Right lobe of liver (tissue), 6 donors: ENCODE measurements at places on chromosomes 11 and 22.
A peak's percentile ranks its signal among the peaks of the same experiment; 100 is the strongest.

GRCh38 chr22:31647523-31648320 lies 14.3 kb downstream of the PISD start:
- DNase-seq, result no peak

- no peak for DNase-seq
These were observed 7.7 kb downstream of the LHFPL7 start for GRCh38 chr22:24938741-24939341.

DNA sequence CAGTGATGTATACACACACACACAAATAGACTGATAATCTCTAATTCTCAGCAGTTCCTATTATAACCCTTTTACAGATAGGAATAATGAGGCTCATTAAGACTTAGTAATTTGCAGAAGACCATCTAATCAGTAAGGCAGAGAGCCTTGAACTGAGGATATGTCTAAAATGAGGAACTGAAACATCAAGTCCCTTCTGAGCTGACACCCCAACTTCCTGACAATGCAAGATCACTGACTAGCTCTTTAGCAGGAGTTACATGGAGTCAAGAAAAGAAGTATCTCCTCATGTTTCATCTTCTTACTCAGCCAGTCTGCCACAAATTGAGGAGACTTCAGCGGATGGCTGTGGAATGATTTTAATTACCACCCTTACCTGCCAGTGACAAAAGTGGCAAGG lies 193.0 kb downstream of the MSANTD4 start:
- no peak for DNase-seq

- DNase-seq, result no peak
These were observed 39.6 kb downstream of the NAT10 start for GRCh38 chr11:34145073-34145472.

GRCh38 chr11:112583261-112583893 lies 322.7 kb upstream of the PLET1 start:
- DNase-seq, result no peak

DNA sequence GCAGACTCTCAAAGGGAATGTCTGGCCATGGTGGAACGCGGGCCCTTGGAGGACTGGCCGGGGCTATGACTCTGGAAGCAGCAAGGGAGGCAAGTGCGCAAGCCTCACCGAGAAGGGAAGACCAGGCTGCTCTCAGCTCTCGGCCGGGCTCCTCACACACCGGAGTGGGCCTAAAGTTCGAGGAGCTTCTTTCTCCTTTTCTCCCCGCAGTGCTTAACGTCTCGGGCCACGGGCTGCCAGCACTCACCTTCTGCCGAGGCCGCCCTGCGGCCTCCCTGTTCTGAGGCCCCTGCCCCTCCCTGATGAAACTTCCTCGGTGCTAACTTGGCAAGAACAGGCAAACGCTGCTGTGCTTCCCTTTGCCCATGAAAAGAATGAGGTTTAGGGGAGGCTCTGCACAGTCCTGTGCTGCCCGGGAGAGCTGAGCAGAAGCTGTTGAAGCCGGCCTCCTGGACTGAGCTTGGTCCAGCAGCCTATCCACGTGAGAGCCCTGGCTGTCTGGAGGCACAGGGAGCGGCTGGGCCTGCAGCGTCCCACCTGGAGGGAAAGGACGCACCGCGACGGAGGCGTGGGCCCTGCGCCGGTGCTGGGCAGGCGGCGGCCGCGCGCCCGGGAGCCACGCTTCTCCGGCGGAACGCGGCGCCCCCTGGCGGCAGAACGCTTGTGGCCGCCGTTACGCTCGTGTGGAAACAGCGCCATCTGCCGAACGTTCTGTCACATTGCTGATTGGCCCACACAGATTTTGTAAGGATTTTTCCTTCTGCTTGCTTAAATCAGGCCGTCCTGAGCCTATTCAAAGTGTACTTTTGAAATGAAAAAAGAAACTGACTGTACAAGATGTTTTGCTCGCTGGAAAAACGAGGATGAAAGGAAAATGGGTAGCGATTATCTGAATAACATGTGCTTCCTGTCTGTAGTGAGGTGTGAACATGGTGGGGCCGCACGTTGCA lies 65.0 kb upstream of the TMEM45B start:
- peak; percentile 80 for DNase-seq

DNA sequence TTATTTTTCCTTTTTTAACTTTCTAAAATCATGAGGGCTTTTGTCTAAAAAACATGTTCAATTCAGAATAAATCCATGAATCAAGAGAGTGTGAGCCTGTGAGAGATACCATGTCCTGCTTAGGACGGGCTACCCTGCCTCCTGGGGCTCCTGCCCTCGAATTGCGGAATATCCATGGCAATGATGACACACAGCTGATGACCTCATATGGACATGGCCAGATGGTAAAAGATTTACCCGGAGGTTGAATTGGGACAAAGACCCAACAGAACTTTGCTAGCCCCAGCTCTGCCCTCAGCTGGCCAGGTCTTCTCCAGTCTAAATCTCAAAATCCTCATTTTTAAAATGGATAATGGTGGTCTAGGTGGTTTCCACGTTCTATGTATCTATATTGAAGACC lies 538.1 kb upstream of the API5 start:
- DNase-seq, result no peak

- no peak for DNase-seq
These were observed 704.1 kb upstream of the CCDC179 start for GRCh38 chr11:23564370-23564769.

- DNase-seq, result no peak
These were observed 3.5 kb downstream of the PSMD13 start for GRCh38 chr11:240315-240714.

GRCh38 chr11:6599449-6599848 lies 4.0 kb downstream of the RRP8 start:
- DNase-seq, result no peak

DNA sequence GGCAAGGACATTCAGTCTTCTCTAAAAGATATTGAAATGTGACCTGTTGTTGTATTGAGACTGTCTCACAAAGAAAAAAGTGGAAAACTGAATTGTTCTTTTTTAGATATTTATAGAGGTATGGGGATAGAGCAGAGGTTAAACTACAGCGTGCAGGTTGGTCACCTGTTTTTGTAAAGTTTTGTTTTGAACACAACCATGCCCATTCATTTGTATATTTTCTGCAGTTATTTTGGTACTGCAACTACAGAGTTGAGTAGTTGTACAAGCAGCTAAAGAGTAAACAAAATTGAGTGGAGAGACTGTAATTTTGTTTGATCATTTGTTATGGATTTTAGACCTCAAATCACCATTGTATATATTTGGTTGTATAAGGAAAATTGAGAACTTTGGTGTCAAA lies 11.3 kb downstream of the EED start:
- no peak for DNase-seq

- DNase-seq, result no peak
These were observed 38.3 kb downstream of the BIRC2 start for GRCh38 chr11:102385085-102386007.

- DNase-seq, result no peak
These were observed 42.9 kb upstream of the GAB2 start for GRCh38 chr11:78460471-78460870.

DNA sequence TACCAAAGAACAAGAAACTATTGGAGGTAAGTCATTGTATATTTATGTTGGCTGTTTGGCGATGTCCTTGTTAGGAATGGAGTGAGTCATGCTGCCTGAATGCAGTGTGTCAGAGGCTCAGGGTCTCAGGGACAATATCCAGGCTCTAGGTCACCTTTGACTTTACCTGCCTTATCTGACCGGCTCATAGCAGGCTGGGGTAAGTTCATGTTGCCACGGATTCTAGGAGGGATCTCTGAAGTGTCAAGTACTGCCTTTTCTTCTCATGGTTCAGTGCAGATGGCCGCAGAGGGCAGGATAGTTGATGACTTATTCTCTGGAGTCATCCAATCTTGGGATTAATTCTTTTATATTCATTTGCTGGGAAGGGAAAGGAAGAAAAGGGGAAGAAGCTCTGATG lies 53.2 kb downstream of the SPON1 start:
- no peak for DNase-seq

GRCh38 chr11:76609736-76610370 lies 60.7 kb downstream of the LRRC32 start:
- no peak for DNase-seq

GRCh38 chr11:108364159-108364558 lies 103.2 kb downstream of the C11orf65 start:
- no peak for DNase-seq

DNA sequence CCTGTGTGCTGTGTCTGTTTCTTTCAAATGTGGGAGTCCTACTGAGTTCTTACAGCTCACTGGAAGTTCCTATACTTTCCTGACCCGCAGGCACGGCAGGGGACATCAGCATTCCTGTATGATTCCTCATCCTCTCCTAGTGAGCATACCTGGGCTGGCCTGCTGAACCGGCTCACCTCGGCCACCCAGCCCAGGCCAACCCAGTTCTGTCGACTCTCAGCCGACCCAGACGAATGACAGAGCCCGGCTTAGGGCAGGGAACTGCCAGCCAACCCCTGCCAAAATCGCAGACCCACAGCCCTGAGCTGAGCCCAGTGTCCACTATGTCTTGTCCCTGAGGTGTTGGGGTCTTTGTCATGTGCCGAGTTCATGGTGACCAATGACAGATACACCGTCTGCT lies 339.7 kb downstream of the BRD1 start:
- no peak for DNase-seq

GRCh38 chr11:86977441-86978050 lies 22.4 kb upstream of the FZD4 start:
- no peak for DNase-seq

DNA sequence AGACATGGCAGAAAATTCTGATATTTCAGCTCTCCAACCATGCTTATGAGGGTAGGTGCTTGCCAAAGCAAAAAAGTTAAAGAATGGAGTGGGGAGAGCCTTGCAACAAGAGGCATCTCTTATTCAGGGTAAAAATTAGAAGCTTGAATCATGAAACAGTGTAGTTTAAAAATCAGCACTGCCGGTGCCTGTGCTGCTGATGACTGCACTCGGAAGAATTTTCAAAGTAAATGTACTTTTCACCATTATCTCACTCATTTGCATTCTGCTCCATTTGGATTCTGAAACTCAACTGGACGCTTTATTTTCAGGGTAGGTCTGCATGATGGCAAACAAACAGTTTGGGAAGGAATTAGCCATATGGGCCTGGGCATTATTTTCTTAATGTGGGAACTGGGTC lies 126.3 kb downstream of the KIRREL3 start:
- no peak for DNase-seq

GRCh38 chr11:3824714-3825472 lies 15.9 kb downstream of the RHOG start:
- peak; percentile 47 for DNase-seq

DNA sequence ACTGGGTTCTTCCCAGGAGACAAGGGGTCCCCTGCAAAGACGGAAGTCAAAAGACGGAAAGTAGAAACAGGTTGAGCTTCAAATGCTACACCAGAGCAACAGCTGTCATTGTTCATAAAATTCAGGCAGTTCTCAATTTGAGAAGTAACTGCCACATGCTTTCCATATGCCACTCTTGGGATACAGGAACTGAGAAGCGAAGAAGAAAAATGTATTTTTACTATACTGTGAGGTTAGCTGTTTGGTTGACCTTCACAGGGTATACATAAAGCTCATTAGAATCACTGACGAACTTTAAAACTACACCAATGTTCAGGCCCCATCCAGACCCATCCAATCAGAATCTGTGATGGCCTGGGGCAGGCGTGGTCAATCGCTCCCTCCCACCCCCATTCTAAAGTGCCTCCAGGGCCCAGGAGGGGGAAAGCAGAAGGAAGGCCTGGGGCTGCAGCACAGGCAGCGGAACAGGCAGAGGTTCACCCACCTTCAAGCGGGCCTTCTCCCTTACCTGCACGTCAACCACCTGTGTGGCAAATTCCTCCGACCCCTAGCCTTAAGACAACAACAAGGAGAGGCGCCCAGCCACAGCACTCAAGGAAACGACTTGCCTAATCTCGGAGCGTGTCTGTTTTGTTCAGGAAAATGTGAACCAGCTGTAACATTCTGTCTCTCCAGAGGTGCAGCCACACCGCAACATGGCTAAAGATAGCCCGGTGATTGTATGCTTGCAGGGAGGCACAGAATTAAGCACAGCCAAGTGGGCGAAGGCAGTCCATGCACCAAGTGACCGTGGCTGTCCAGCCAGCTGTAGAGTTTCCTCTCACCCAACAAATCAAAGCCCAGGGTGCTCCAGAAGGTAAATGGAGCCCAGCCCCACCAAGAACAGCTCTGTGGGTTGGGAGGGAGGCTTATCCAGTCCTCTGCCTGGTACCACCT lies 82.6 kb downstream of the MICAL3 start:
- no peak for DNase-seq

- no peak for DNase-seq
These were observed 776 bp downstream of the NLRX1 start for GRCh38 chr11:119169282-119169719.

DNA sequence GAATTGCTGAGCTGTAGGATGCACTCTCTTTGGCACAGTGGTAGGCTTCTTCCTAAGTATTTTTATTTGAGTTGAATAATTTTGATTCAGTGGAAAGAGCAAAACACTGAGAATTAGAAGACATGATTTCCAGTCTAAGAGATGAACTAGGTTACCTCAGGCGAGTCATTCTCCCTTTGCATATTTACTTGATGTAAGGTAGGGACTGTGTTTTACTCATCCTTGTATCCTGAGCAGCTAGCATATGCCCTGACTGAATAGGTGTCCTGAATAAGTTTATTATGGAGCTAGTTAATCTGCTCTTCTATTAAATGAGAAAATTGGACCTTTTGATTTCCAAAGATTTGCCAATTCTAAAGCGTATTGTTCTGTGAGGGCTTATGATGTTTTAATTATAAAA lies 50.7 kb downstream of the STIM1 start:
- DNase-seq, result no peak

DNA sequence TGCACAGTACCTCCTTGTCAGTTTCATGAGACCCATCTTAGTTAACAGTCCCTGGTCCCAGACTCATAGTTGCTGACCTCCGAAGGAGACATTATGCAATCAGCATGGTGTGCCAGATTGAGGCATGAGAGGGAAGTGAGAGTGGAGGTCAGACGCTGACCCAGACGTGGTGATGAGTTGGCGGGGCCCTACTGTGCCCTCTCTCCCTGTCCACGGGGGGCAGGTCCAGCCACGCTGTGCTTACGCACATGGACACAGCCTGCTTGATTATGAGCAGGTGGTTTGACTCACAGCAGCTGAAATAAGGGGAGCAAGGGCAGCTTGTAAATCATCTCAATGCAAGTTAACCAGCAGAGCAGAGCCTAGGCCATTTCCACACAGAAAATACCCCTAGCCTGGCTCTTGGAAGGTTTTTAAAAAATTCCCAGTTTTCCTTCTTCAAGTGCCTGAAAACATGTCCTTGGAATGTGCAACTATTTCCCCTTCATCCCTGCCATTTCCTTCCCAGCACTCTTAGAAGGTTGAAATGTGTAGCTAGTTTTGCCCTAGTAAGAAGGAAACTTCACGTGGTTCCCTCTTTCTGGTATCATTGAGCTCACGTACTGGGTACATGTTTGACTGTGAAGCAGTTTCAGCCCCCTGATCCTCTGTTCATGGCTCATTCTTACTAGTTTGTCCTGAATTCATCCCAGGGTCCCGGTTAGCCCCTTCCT lies 122.6 kb upstream of the SORL1-AS1 start:
- DNase-seq, result peak; percentile 92

GRCh38 chr11:104907521-104908185 lies 9.4 kb upstream of the CASP12 start:
- no peak for DNase-seq

GRCh38 chr11:3160252-3161031 lies 4.7 kb downstream of the OSBPL5 start:
- peak; percentile 66 for DNase-seq
